Cardiac septum (tissue), 1 donor: ENCODE measurements at places on chromosomes 7 and 10. TPM values are rescaled to one million over a fixed set of nuclear protein-coding genes. Genes with fewer than 3 reads are reported as not detected.

WIPF3 gene
- total RNA-seq: 11.6 TPM

INHBA gene
- 14.1 TPM for total RNA-seq

GRCh38 chr10:33421789-33422462, 87.5 kb upstream of the NRP1 start:
- DNase-seq: no peak

DNA sequence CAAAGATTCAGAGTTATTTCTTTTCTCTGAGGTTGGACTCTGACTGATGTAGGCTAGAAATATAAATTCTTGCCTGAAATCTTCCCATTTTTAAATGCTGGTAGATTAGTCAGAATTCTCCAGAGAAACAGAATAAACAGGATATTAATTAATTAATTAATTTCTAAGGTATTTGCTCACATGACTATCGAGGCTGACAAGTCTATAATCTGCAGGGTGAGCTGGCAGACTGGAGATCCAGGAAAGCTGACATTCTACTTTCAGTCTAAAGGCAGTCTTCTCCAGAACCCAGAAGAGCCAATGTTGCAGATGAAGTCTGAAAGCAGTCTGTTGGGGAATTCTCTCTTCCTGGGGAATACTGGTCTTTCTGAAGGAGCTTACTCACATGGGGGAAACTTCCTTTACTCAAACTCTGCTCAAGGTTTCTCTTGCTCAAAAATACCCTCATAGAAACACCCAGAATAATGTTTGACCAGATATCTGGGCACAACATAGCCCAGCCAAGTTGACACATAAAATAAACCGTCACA, 189.7 kb downstream of the KIF20B start:
- DNase-seq: no peak

- DNase-seq: no peak
Measured at GRCh38 chr10:3763852-3764625, 21.0 kb downstream of the KLF6 start.

GRCh38 chr7:11168650-11169170, 195.0 kb downstream of the PHF14 start:
- no peak for DNase-seq
